Activated naive CD4-positive, alpha-beta T cell (primary cell): ENCODE measurements at places on chromosomes 2 and 18.

DNA sequence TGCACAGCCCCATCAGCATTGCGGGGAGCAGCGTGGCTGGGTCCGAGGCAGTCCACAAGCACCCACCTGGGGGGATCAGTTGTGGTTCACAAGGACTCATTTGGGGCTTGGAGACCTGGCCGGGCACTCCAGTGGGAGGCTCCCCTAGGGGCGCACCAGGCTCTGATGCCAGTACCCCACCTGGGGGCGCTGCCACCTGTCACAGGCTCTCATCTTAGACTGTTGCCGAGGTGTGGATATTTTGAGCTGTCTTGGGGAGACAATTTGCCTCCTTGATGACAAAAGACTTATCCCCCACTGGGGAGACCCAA lies 3.0 kb downstream of the ADRA2B start:
- no peak for DNase-seq

DNA sequence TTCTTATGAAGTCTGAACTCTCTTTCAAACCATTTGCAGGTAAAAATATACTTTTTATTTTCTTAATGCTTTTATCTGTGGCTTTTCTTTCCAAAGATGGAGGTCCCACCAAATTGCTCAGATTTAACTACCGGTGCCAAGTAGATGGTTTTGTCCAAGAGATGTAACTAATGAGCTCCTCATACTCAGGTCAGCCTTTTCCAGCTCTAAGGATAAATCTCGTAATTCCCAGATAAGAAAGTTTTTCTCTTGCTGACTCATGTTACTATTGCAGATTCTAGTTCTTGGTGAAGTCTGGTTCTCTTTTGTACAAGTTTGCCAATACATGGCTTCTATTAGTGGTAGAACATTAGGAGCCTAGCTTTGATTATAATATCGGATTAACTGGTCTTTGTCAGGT lies 550.8 kb upstream of the ZNF804A start:
- no peak for DNase-seq

- no peak for DNase-seq
Observed at GRCh38 chr2:44529448-44529847, 167.7 kb downstream of the CAMKMT start.

- DNase-seq = no peak
Observed at GRCh38 chr2:42844901-42845821, 52.8 kb upstream of the HAAO start.

DNA sequence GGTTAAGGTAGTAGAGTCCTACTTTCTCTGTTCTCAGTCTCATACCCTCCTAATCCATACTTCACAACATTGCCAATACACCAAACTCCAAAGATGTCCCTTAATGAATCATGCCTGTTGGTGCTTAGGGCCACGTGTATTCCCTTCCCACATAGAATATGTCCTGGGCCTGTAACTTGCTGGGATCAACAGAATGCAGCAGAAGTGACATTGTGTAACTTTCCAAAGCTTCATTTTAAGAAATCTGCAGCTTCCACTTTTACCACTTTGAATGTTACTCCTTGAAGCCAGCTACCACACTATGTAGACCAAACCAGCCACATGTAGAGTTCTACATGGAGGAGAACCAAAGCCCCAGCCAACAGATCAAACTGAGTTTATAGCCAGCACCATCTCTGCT lies 58.5 kb upstream of the ARHGAP15 start:
- DNase-seq = no peak

DNA sequence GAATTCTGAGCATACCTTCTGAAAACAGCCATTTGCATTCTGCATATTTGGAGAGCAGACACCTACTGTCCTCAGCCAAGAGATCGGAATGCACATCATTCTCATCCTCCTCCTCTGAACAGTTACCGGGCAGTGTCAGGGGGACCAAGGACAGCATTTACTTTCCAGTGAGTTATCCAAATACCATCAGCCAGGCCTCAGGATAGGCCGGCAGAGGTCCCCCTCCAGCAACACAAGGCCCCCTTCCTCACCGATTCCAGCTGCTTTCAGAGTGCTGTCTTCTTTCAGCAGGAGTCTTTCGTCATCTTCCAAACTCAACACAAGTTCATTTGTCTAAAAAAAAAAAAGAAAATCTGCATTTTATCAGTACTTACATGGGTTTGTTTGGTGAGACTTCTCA lies 55.3 kb downstream of the C2orf76 start:
- no peak for DNase-seq

- DNase-seq = no peak
Observed at GRCh38 chr2:12192762-12193161, 446.3 kb downstream of the LPIN1 start.

GRCh38 chr18:51226068-51226467 lies 28.6 kb upstream of the MEX3C start:
- DNase-seq = no peak

DNA sequence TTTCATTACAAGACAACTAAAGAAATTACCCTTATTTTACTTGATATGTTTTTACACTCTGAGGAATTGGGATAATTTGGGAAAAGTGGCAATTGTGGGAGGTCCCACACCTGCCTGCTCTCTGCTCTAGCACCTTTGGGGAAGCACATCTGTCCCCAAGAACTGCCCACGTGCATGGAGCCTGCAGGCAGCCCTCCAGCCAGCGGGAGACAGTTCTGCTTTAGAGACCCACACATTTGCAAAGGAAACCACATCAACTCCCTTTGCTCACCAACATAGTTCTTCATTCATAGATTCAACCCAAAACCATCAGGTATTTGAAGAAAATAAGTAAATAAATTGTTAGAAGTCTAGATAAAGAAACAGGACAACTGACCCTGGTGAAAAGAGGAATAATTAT lies 239.9 kb upstream of the ID2 start:
- DNase-seq = no peak

DNA sequence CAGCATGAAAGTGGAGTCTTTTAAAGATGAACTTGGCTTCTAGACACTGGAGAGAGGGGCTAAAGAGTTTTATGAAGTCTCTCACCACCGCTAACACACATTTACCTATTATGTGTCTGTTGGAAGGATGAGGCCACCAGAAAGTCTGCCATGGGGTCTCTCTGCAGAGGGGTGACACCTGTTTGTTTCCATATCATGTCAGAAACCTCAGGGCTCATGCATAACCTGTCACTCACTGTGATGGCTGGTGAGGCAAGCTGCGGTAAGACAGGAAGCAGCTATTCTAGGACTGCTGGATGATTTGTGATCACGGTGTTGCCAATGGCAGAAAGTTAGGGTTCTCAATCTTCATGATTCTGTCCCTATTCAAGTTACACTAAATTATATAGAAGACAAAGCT lies 60.8 kb upstream of the DNMT3A start:
- DNase-seq = no peak

- DNase-seq = no peak
Observed at GRCh38 chr2:126518196-126518595, 137.8 kb upstream of the GYPC start.

DNA sequence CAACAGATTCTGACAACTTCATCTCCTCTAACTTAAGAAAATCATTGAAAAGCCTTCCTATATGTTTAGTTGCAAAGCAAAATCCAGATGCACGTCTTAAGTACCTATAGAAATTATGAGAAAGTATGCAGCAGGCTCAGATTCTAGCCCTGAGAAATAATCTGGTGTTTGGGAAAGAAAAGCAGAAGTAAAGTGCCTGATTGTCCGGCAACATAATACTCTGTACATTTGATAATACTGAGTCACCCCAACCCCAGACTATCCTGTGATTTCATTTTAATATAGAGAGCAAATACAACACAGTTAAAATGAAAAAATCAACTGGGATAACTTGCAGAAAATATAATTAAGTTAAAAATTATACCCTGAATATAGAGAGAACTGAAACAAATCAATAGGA lies 13.5 kb downstream of the RFX8 start:
- DNase-seq = no peak

DNA sequence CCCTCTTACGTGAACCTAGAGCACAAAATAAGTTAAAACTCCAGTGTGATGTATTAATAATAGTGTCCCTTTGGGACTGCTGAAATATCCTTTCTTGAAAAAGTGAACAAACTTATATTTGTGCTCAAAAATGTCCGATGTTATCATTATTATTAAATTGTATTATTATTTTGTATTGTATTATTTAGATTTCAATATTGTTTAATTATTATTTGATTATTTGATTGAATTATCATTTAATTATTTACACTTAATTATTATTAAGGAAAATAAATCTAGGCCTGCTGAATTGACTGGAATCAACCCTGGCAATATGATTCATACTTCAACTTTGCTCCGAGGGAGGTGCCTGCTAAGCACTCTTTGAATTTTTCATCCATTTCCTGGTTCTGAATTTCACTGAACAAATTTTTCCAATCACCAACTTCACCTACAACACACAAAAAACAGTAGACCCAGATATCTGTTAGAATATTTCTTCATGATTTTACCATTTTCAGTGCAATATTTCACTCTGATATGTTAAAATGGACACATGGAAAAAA lies 10.9 kb upstream of the EIF2AK2 start:
- no peak for DNase-seq

DNA sequence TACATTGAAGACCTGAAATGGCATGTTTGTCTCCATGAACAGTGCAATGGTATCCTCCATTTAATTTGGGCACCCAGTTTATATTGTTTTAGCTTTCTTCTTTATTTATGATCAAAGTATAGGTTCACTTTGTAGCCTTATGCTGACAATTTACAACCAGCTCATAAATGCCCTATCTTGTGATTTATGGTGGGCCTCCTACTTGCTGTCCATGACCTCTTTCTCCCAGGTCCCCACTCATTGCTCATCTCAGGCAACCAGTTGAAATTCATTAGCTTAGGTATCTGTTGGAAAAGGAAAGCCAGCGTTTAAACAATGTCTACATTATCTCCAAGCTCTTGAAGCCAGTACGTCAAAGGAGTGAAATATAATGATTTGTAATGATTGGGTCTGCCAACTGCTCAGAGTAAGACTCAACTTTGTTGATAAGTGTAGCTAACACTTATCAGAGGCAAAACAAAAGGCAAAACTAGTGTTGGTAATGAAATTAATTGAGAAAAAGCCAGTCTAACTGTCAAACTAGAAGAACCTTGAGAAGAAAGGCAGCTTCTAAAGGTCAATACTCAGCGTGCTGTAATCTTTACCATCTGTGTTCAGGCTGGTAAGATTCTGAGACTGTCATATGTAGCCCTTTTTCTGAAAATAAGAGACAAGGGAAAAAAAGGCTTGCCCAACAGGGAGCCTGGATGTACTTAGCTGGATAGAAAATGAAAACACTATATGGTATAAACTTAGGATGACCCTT lies 695.9 kb downstream of the EPHA4 start:
- DNase-seq = no peak

- no peak for DNase-seq
Observed at GRCh38 chr2:128301501-128301966, 17.1 kb downstream of the HS6ST1 start.

DNA sequence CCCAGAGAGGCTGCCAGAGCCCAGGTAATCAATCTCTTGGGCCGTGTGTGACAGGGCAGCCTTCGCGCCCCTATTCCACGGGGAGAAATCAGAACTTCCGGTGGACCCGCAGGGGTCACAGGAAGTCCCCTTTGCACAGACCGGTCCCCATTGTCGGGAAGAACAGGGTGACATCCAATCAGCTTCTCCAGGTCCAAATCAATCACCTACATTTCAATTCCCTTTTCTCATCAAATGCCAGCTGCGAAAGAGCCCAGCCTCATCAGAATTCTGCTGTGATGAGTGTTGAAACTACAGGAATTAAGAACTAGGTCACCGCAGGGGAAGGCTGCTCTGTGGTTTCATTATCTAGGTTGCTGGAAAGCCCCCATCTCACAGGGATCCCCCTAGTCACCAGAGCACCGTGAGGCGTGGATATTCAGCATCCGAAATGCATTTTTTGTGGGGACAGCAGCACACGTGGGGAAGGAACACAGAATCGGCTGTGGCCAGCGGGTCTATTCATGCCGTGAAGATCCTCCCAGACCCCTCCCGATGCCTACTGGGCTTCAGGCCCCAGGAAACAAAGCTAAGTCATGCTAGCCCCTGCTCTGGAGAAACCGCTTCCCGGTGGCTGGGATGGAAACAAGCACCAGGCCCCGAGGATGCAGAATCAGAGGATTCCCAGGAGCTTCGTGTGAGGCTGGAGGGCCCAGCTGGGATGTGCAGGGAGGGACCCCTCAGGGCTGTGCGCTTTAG lies 193.7 kb upstream of the ID2 start:
- no peak for DNase-seq

DNA sequence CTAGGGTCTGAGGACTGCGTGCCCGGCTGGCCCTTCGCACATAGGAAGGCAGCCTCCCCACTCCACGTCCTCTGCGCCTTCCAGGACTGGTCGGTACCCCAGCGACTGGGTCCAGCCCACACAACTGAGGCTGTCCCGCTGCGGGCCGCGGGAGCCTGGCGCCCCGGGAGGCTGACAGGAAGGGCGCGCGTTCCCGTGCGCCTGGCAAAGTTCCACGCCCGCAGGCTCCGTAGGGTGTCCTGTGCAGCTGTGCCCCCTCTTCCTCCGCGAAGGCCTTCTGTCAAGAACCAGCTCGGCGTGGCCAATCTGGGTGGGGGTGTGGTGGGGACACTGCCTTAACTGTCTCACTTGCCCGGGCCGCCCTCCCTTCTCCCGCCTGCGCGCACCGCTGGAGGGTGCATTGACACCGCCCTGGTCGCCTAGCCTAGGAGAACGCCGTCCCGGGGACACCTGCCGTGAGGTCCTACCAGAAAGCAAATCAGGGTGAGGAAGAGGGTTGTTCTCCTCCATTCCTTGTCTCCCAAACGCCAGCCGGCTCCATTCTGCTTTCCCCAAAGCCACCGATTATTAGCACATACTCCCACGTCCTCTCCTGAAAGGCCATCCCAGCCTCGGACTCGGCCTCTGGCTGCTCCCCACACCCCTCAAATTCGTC lies 618 bp upstream of the LYPD1 start:
- DNase-seq = no peak

DNA sequence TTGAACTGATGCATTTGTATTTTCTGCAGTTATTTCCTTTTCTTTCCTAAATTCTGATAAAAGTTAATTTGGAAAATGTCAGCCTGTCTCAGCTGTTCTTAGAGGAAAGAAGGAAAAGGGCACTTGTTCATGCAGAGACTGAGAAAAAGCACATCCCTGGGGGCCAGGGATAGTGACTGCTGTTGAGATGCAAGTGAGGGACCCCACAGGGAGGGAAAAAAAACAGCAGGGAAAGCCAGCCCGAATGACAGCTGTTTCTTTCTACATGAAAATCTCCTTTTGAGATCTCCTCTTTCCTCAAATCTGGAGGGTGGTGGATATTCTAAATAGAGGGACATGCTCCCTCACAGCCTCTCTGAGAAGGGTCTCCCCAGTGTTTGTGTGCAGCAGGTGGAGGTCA lies 14.0 kb upstream of the MTA3 start:
- DNase-seq = no peak

- DNase-seq = no peak
Observed at GRCh38 chr2:177124371-177124770, 88.2 kb upstream of the HNRNPA3 start.

GRCh38 chr18:47285456-47285855 lies 34.0 kb upstream of the SKOR2 start:
- no peak for DNase-seq

GRCh38 chr2:156630579-156631337 lies 194.6 kb downstream of the GPD2 start:
- no peak for DNase-seq

GRCh38 chr2:206853915-206854314 lies 85.4 kb upstream of the CPO start:
- DNase-seq = no peak
